Posterior cingulate gyrus (tissue), 11 donors: ENCODE measurements at places on chromosomes 2 and 18.

GRCh38 chr2:187519419-187520120, 34.7 kb downstream of the TFPI start:
- DNase-seq: no peak

DNA sequence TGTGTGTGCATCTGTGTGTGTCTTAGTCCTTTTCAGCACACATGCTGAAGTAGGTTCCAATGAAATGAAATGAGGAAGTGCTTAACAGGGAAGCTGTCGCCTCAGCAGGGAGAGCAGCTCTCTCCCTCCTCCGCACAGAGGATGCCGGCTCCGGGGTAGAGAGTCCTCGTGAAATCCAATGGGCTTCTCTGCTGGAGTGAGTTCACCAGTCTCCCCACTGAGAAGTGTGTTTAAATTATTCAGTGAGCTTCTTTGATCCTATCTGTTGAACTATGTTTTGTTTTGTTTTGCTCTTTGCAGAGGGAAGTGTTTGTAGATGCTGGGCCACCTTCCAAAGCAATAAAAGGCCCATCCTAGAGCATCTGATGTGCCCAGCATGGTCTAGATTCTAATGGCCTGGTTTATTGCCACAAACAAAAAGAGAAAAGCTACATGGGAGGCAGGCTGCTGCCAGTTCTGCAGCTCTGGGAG, 6.7 kb downstream of the PPP1R7 start:
- DNase-seq: peak; percentile 55

- no peak for DNase-seq
Observed at GRCh38 chr18:35478520-35479435, 19.0 kb downstream of the INO80C start.

DNA sequence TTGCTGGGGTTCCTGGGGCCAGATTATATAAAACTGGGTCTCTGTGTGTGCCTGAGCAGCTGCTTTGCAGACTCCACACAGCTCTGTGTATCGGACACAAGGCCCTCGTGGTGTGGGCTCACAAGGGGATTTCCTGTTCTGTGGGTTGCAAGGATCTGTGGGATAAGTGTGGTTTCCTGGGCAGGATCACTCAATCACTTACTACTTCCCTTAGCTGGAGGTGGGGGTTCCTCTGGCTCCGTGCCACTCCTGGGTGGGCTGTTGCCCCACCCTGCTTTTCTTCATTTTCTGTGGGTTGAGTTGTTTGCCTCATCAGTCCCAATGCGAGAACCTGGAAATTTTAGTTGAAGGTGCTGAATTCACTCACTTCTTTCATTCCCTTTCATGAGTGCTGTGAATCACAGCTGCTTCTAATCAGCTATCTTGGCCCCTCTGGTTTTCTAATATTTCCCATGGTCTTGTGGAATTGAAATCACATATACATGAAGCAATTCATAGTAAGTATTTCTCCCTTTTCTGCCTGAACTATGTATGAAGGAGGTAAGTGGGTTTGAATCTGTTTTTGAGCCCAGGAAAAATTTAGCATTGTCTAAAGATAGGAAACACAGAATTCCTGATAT, 196.3 kb downstream of the DCDC2C start:
- DNase-seq: no peak

DNA sequence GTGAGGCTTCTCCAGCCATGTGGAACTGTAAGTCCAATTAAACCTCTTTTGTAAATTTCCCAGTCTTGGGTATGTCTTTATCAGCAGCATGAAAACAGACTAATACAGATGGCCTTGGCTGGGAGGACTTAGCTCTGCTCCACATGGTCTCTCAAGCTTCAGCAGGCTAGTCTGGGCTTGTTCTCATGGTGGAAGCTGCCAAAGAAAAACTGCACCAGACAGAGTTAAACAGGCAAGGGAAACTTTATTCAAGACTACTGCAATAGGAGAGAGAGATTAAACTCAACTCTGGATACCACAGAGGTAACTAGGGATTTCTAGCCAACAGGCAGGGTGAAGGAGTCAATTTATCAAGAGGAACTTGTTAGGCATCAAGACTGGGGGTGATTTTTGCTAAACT, 142.1 kb downstream of the CABLES1 start:
- DNase-seq: no peak

- no peak for DNase-seq
Observed at GRCh38 chr2:68737711-68738110, 3.1 kb downstream of the ARHGAP25 start.

- DNase-seq: no peak
Observed at GRCh38 chr2:187552828-187553681, 1.2 kb downstream of the TFPI start.

- no peak for DNase-seq
Observed at GRCh38 chr2:70921031-70921430, 14.7 kb upstream of the ATP6V1B1 start.

DNA sequence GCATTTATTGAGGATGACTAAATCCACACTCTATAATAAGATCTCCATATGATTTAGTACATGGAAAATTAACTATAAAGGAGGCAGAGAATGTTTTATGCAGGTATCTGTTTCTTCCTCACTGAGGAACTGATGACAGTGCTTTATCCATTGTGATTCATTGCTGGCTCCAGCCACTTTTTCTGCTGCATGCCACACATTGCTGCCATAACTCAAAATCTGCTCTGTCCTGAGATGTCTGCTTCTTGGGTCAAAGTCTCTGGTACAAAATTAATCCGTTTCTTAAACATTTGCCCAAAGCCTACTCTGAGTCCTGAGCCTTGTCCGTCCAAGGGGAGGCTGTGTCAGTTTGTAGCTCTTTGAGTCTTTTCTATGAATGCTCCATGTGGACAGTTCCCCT, 15.5 kb upstream of the ARHGAP28 start:
- DNase-seq: no peak
